Putamen (tissue), 1 donor: ENCODE measurements at places on chromosomes 5 and 9.

DNA sequence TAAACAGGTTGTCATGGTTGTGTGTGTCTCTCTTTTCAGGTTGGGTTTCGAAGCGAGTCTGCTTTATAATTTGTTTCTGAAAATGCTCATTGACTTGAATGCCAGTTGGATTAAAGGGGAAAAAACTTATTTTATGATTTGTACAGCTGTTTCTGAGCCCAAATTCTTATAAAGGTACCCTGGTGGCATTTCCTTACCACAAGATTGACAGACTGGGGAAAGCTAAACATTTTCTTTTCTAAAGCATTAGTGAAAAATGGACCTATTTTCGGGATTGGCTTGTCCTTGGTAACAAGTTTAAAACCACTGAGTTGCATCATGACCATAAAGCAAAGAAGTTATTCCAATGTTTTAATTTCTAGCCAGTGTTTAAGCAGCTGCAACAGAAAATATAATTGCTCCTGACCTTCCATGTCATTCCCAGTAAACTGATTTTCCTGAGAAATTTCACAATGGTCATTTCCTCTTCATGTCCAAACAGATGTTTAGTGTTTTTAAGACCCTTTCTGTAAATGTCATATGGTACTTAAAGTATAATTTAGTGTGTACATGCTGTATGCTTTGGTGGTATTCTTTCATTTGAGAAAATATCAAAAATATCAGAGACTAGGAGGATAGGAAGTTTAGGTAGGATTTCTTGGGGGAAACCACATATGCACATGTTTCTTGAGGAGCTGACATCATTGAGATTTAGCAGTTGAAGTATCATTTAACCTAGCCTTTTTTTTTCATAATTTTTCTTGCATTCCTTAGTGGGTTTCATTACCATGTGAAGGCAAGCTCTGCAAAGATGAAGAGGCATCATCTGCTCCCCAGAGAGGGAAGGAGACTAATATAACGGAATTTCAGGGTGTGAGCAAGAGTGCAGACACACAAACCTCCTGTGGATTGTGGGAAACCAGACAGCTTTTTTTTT is 667.1 kb upstream of the RGMB start:
- no peak for DNase-seq

- DNase-seq = no peak
Measured at GRCh38 chr5:1152771-1153282, 41.0 kb upstream of the SLC12A7 start.

GRCh38 chr5:143521846-143522400 is 118.4 kb upstream of the NR3C1 start:
- DNase-seq = peak; percentile 9

DNA sequence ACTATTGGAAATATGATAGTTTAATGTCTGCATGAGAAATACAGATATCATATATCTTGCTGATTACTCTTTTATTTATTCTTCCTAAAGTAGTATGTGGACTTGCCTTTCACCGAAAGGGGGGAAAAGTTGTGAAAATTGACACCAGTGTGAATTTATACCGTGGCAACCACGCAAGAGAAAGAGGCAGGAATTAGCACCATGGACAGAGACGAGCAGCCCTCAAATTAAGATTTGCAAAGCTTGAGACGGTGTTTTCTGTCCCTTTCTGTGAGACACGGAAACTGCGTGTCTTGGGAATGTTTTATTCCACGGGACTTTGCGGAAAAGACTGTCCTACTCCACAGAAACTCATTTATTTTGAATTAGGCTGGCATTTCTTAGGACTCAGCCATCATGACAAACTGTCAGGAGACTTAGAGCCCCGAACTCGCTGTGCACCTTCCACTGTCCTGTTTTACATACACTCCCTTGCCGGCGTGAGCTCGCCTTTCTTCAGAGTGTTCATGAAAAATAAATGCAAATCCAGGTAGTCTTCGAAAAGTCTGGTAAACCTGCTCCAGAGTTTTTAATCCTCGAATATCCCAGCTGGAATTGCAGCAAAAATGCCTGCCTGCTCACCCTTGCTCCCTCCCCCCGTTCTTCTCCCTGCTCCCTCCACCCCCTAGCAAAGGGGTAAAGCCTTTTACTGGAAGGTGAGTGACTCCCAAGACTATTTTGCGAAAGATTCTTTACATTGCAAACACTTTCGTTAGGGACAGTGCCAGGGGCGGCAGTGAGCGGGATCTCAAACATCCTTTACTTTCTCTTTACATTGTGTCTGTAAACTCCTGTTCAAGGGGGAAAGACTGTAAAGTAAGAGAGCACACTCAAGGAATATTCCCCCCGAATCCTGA is 3.8 kb upstream of the ELAVL2 start:
- no peak for DNase-seq

GRCh38 chr9:129562917-129563316 is 58.0 kb downstream of the C9orf50 start:
- DNase-seq = no peak

DNA sequence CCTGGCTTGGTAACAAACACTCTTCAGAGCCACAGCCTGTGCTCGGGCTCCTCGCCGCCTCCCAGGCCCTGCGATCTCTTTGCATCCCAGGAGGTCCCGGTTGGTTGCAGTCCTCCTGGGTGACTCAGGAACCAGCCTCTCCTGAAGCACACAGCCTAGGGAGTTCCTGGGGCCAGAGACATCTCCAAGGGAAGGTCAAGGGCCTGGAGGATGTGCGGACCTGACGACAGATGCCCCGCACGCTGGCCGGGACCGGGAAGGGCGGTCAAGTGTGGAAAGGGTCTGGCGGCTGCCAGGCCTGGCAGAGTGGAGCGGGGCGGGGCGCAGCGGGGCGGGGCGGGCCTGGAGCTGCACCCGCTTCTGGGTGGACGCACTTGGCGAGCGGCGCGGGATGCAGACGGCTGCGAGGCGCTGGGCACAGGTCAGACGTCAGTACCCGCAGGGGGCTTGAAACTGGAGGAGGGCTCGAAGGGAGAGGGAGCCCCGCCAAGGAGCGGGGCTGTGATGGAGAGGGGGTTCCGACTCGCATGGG is 45.0 kb upstream of the PRSS3 start:
- DNase-seq = no peak
